Activated T-helper 2 cell treated with anti-CD3 and anti-CD28 coated beads, Interferon-gamma antibody, Interleukin-2, Interleukin-4, amounts not matched to agents 10 μg/mL and 5 μg/mL and 100 μg/mL, durations not matched to agents 14 hours and 24 hours and 36 hours (primary cell): ENCODE measurements at places on chromosomes 11 and 22.
A peak's percentile ranks its signal among the peaks of the same experiment; 100 is the strongest.

GRCh38 chr11:7484131-7484530 lies 1.2 kb upstream of the OLFML1 start:
- no peak for DNase-seq

- DNase-seq = no peak
Measured at GRCh38 chr11:122690801-122691548, 35.5 kb downstream of the UBASH3B start.

- peak; percentile 54 for DNase-seq
Measured at GRCh38 chr11:114059278-114059983, at the start of gene ZBTB16. ZBTB16 (plus strand) TSS chr11:114059711; CDS start chr11:114063301, 3,590 bp downstream.

DNA sequence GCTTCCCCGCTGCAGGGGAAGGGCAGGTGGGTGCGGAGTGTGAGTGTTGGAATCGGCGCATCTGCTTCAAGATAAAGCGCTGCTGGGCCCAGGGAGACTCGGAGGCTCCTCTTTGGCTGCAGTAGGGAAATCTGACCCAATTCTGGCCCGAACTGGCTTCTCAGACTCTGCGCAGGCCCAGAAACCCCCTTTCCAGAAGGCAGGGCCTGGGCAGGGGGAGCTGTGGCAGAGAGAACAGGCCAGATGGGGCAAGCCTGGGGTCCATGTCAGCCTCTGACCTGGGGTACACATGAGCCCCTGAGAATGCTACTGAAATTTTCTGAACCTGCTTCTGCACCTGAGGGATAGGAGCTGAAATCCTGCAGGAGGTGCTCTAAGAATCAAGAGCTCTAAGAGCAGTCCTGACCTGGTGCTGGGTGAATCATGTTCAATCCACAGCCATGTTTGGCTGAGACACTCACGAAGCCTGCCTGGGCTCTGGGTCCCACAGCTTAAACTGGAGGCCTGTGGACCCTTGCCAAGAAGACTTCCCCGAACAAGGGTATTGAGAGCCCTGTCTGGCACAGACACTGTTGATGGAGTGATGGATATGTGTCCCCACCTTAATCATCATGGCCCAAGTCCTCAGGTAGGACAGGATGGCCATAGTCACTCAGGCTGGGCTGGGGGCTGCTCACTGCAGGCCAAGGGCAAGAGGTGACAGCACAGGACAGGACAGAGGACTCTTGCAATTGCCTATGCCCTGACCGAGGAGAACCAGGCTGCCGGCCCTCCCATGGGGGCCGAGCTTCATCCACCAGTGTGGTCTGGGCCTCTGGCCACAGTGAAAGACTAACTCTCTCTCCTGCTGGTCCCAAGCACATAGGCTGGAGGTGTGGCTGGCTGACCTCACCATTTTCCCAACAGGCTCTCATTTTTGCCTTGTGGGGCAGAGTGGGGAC lies 6.9 kb downstream of the RAB3IL1 start:
- DNase-seq = no peak

GRCh38 chr11:4491878-4492606 lies 9.6 kb downstream of the OR52K1 start:
- DNase-seq = no peak

DNA sequence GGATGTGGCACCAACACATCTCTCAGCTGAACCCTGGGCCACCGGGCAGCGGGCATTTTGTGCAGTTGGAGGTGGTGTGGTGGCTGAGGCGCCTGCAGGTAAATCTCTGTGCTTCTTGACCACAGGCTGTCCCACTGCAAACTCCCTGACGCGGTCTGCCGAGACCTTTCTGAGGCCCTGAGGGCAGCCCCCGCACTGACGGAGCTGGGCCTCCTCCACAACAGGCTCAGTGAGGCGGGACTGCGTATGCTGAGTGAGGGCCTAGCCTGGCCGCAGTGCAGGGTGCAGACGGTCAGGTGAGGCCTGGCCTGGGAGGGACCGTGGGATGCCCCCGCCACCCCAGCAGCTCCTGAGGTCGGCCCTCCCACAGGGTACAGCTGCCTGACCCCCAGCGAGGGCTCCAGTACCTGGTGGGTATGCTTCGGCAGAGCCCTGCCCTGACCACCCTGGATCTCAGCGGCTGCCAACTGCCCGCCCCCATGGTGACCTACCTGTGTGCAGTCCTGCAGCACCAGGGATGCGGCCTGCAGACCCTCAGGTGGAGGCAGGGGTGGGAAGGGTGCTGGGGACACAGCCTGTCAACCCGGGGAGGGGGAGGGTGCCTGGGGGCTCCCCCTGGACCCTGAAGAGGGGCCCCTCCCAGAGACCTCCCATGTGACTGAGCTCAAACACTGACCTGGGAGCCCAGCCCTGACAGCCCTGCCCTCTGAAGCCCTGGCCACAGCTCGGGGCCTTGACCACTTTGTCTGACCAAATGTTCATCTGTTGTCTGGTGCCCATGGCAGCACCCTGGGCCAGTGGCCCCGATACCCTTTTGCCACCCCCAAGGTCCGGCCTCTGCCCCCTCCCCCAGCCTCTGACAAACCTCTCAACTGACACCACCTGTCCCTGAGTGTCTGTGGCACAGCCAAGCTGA lies 4.6 kb upstream of the PGGHG start:
- no peak for DNase-seq

GRCh38 chr11:134345237-134345550 lies 13.4 kb downstream of the GLB1L2 start:
- no peak for DNase-seq

GRCh38 chr11:6817694-6818093 lies 18.2 kb upstream of the OR6A2 start:
- DNase-seq = no peak

- no peak for DNase-seq
Measured at GRCh38 chr11:85759915-85760314, 51.0 kb downstream of the SYTL2 start.

DNA sequence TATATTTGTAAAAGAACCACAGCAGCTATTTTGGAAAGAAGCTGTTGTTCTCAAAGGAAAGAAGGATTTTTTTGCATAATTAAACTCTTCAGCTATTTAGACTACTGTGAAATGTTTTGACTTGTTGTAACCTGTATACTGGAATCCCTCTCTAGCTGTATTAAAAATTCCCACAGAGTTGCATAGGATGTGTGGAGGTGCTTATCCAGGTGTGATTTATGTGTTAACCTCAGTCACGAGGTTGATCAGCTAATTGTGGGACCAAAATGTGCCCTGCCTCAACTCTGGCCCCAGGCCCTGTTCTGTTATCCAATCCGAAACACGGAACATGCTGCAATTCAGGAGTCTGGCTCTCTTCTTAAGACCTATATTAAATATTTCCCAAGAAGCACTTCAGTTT lies 70.1 kb downstream of the LIF start:
- no peak for DNase-seq

GRCh38 chr11:16846305-16846704 lies 107.9 kb downstream of the C11orf58 start:
- no peak for DNase-seq
